ENCODE measurements at places on chromosomes 12 and 14. TPM values are rescaled to one million over a fixed set of nuclear protein-coding genes. Genes with fewer than 3 reads are reported as not detected.

DNA sequence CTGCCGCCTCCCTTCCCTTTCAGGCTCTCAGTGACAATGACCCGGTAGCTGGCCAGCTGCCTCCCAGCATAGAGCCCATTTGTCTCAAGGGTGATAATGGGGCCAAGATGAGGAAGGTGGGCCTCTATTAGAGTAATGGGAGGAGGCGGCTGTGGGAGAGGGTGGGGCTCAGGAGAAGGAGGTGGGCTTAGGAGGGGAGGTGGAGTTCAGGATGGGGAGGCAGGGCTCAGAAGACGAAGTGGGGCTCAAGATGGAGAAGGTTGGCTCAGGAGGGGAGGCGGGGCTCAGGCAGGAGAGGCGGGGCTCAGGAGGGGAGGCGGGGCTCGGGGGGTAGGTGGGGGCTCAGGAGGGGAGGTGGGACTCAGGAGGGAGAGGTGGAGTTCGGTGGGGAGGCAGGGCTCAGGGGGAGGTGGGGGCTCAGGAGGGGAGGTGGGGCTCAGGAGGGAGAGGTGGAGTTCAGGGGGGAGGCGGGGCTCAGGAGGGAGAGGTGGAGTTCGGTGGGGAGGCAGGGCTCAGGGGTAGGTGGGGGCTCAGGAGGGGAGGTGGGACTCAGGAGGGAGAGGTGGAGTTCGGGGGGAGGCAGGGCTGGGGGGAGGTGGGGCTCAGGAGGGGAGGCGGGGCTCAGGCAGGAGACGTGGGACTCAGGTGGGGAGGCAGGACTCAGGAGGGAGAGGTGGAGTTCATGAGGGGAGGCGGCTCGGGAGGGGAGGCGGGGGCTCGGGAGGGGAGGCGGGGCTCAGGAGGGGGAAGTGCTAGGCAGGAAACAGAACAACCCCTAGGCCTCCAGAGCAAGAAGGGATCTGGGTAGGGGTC, 36.8 kb downstream of the IQSEC3 start:
- no peak for DNase-seq
- H3K4me3 ChIP-seq = no peak overlapping the region
- peaks cover 36% of the 10 kb centered on the region for H3K27me3 ChIP-seq
- H3K27ac ChIP-seq = no peak overlapping the region
- peaks cover 5% of the 10 kb centered on the region for H3K4me1 ChIP-seq

DNA sequence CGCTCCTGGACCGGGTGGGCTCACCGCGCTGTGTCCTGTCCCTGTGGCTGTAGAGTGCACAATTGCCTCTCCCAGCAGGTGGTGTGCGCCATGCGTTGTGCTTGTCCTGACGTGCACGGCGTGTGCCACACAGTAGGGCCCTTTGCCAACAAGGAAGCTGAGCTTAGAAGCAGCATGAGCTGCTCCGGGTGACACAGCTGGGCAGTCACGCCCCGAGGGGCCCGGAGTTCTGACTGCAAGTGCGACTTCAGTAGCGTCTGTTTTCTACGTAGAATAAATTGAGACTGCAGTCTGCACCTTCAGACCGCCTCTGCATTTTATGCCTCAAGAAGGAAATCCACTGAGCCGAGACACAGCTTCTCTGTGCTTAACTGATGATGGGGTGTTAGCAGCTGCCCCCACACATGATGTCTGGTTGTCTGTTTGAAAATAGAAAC, 81.6 kb downstream of the ADGRD1 start:
- peak; percentile 76 for DNase-seq
- no peaks in the 10 kb centered on the region for H3K27me3 ChIP-seq
- H3K36me3 ChIP-seq = peaks cover 11% of the 10 kb centered on the region
- no peak overlapping the region for H3K27ac ChIP-seq
- no peak overlapping the region for H3K4me3 ChIP-seq

Gene VRTN
- total RNA-seq = not detected

Gene TMEM30B
- 20.3 TPM for total RNA-seq

- peaks cover 5% of the 10 kb centered on the region for H3K4me1 ChIP-seq
- DNase-seq = peak; percentile 51
- H3K27me3 ChIP-seq = no peaks in the 10 kb centered on the region
- no peaks in the 10 kb centered on the region for H3K36me3 ChIP-seq
- peak overlapping the region; percentile 89 for H3K27ac ChIP-seq
- H3K4me3 ChIP-seq = peak overlapping the region; percentile 53
Observed at GRCh38 chr14:63203618-63204406, 431 bp upstream of the RHOJ start.

Measured in lower lobe of right lung (tissue), 2 donors.